ENCODE measurements at places on chromosomes 6 and 20. TPM values are rescaled to one million over a fixed set of nuclear protein-coding genes. Genes with fewer than 3 reads are reported as not detected.

The TMC2 gene
- total RNA-seq, result not detected

The ZKSCAN3 gene
- 4.2 TPM for total RNA-seq

The IL17A gene
- not detected for total RNA-seq

The TBC1D20 gene
- total RNA-seq, result 39.1 TPM

The JAG1 gene
- 226 TPM for total RNA-seq

The ADGB gene
- not detected for total RNA-seq

The C6orf15 gene
- total RNA-seq, result not detected

The OOEP gene
- not detected for total RNA-seq

The PAK5 gene
- total RNA-seq, result 0.19 TPM

The STXBP5 gene
- total RNA-seq, result 26.5 TPM

DNA sequence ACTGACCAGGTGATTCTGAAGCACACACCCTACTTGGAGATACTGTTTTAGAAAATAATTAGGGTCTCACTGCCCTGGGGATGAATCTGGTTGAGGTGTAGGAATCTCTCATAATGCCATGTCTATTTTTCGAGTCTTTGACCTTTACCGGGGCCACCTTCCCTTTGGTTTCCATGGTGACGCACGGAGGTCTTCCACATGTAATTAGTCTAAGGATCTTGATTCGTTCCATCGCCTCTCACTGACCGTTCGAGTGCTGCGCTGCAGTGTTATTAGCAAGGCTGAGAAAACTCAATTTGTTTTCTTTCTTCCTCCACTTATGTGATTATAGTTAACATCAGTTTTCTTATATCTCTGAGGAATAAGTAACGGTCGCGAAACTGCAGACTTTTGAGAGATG lies 144.3 kb upstream of the SPACA1 start:
- H3K36me3 ChIP-seq, result no peaks in the 10 kb centered on the region
- H3K4me3 ChIP-seq, result no peak overlapping the region
- no peaks in the 10 kb centered on the region for H3K27me3 ChIP-seq
- no peak for DNase-seq
- no peak overlapping the region for H3K27ac ChIP-seq
- H3K4me1 ChIP-seq, result no peaks in the 10 kb centered on the region

- H3K27me3 ChIP-seq, result no peaks in the 10 kb centered on the region
- H3K4me1 ChIP-seq, result no peaks in the 10 kb centered on the region
- no peaks in the 10 kb centered on the region for H3K36me3 ChIP-seq
- H3K27ac ChIP-seq, result no peak overlapping the region
- no peak overlapping the region for H3K4me3 ChIP-seq
Observed at GRCh38 chr20:8490076-8490830, 358.2 kb downstream of the PLCB1 start.

- no peaks in the 10 kb centered on the region for H3K27me3 ChIP-seq
- H3K36me3 ChIP-seq, result no peaks in the 10 kb centered on the region
- H3K4me1 ChIP-seq, result no peaks in the 10 kb centered on the region
- no peak overlapping the region for H3K4me3 ChIP-seq
- DNase-seq, result no peak
Observed at GRCh38 chr20:6954219-6954618, 186.7 kb downstream of the BMP2 start.

GRCh38 chr6:26556263-26557070 lies 18.3 kb downstream of the HMGN4 start:
- no peaks in the 10 kb centered on the region for H3K36me3 ChIP-seq
- H3K4me3 ChIP-seq, result no peak overlapping the region
- H3K27ac ChIP-seq, result no peak overlapping the region
- no peaks in the 10 kb centered on the region for H3K4me1 ChIP-seq
- no peak for DNase-seq

GRCh38 chr6:29992807-29993206 lies 50.5 kb downstream of the HLA-A start:
- H3K4me3 ChIP-seq, result no peak overlapping the region
- no peaks in the 10 kb centered on the region for H3K27me3 ChIP-seq
- H3K4me1 ChIP-seq, result no peaks in the 10 kb centered on the region
- H3K36me3 ChIP-seq, result no peaks in the 10 kb centered on the region

DNA sequence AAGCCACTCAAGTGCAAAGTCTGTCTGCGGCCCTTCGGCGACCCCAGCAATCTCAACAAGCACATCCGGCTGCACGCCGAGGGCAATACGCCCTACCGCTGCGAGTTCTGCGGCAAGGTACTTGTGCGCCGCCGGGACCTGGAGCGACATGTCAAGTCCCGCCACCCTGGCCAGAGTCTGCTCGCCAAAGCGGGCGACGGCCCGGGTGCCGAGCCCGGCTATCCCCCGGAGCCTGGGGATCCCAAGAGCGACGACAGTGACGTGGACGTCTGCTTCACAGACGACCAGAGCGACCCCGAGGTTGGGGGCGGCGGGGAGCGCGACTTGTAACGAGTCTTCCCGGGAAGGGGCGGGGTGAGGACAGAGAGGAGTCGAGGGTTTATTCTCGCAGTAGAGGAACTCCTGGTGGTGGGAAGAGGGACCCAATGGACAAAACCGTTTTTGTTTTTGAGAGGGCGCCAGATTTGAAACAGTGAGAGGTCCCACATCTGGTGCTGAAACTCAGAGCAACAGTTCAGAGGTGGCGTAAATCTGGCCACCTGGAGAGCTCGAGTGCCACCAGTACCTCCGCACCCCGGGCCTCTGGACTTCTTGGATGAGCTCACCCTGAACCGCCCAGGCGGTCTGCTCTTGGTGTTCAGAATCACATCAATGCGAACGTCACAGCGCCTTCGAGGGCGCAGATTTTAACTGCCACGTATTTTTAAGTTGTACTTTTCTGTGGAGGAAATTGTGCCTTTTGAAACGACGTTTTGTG lies 8.0 kb downstream of the PRDM13 start:
- H3K4me3 ChIP-seq, result no peak overlapping the region
- no peaks in the 10 kb centered on the region for H3K27me3 ChIP-seq
- no peaks in the 10 kb centered on the region for H3K36me3 ChIP-seq
- no peak overlapping the region for H3K27ac ChIP-seq
- no peak for DNase-seq

- no peaks in the 10 kb centered on the region for H3K4me1 ChIP-seq
- no peak overlapping the region for H3K27ac ChIP-seq
- no peak overlapping the region for H3K4me3 ChIP-seq
- no peaks in the 10 kb centered on the region for H3K36me3 ChIP-seq
- no peak for DNase-seq
Observed at GRCh38 chr6:92408350-92408749, 1011.0 kb downstream of the EPHA7 start.

DNA sequence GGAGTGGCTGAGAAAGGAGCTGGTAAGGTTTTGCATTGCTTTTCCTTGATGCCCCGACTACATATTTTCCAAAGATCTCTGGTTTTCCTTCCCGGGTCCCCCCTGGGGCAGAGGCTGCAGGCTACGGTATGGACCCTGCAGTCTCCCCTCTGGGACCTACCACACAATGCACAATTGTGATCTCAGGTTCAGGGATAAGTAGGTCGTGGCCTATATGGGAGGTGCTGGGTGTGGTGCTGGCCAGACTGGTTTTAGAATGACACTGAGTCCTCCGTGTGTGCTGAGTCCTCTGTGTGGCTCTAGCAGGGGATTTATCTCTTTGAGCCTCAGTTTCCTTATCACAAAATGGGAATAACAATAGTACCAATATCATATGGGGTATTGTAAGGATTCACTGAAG lies 376 bp downstream of the C20orf202 start:
- H3K4me3 ChIP-seq, result no peak overlapping the region
- H3K27me3 ChIP-seq, result no peaks in the 10 kb centered on the region
- H3K36me3 ChIP-seq, result no peaks in the 10 kb centered on the region
- DNase-seq, result no peak
- no peak overlapping the region for H3K27ac ChIP-seq
- no peaks in the 10 kb centered on the region for H3K4me1 ChIP-seq

DNA sequence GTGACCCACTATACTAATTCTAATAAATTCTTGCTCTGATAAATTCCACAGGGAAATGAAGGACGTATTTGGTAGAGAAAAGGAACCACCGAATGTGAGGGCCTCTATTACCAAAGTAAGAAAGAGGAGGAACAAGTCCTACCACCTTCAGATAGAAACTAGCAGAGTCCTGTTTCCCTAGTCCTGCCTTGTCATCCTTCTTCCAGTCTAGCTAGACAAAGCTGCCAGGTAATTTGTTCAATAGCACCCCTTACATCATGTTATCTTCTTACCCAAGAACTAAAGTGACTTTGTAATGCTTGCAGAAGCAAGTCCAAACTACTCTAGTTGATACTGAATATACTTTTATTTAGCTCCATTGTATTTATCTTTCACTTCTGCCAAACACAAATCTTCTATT lies 29.3 kb upstream of the FAM83B start:
- no peaks in the 10 kb centered on the region for H3K36me3 ChIP-seq
- DNase-seq, result no peak
- H3K4me3 ChIP-seq, result no peak overlapping the region
- no peak overlapping the region for H3K27ac ChIP-seq

GRCh38 chr6:36739947-36740817 lies 42.6 kb downstream of the RAB44 start:
- no peak for DNase-seq
- no peaks in the 10 kb centered on the region for H3K36me3 ChIP-seq
- no peak overlapping the region for H3K27ac ChIP-seq
- no peak overlapping the region for H3K4me3 ChIP-seq

DNA sequence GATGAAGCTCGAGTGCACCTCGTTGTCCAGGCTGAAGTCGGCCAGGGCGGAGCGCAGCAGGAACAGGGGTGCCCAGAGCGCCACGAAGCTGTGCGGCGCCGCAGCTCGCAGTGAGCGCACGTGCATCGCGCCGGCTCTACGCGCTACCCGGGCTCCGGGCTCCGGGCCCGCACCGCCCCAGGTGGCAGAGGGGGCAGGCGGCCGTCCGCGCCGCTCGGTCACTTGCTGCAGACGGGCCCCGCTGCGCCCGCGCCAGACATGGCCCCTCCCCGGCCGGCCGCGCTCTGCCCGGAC lies 497 bp downstream of the BMP7 start:
- no peak overlapping the region for H3K4me3 ChIP-seq
- no peaks in the 10 kb centered on the region for H3K27me3 ChIP-seq
- no peak for DNase-seq
- no peak overlapping the region for H3K27ac ChIP-seq

- no peaks in the 10 kb centered on the region for H3K4me1 ChIP-seq
- H3K27ac ChIP-seq, result no peak overlapping the region
- DNase-seq, result no peak
- no peaks in the 10 kb centered on the region for H3K27me3 ChIP-seq
- H3K4me3 ChIP-seq, result no peak overlapping the region
Observed at GRCh38 chr6:148027201-148027600, 315.4 kb upstream of the SASH1 start.

- no peaks in the 10 kb centered on the region for H3K27me3 ChIP-seq
- no peak for DNase-seq
- H3K27ac ChIP-seq, result no peak overlapping the region
Observed at GRCh38 chr20:12575352-12576095, 433.2 kb upstream of the SPTLC3 start.

GRCh38 chr6:93678841-93679454 lies 259.6 kb upstream of the EPHA7 start:
- H3K36me3 ChIP-seq, result no peaks in the 10 kb centered on the region
- no peaks in the 10 kb centered on the region for H3K27me3 ChIP-seq
- DNase-seq, result no peak
- no peak overlapping the region for H3K27ac ChIP-seq
- no peak overlapping the region for H3K4me3 ChIP-seq
- H3K4me1 ChIP-seq, result no peaks in the 10 kb centered on the region

GRCh38 chr20:18721551-18722115 lies 92.0 kb upstream of the SCP2D1 start:
- no peaks in the 10 kb centered on the region for H3K36me3 ChIP-seq
- H3K4me3 ChIP-seq, result no peak overlapping the region
- DNase-seq, result no peak
- no peaks in the 10 kb centered on the region for H3K4me1 ChIP-seq

DNA sequence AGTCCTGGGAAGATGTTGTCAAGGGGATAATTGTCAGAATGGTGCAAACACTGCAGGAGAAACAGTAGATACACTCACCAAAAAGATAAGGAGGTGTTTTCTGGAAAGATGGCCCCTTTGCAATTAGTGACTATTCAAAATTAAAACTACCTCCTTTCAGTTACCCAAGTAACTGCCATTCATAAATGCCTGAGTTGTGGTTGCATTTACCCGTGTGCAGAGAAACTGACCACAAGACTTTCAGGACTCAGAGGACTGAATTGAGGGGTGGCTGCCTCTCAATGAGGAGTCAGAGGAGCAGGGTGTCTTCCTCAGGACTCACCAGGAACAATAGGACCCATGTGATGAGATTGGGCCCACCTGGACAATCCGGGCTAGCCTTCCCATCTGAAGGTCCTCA lies 39.0 kb downstream of the GCM1 start:
- no peaks in the 10 kb centered on the region for H3K36me3 ChIP-seq
- H3K27ac ChIP-seq, result no peak overlapping the region
- H3K4me1 ChIP-seq, result no peaks in the 10 kb centered on the region
- H3K4me3 ChIP-seq, result no peak overlapping the region

DNA sequence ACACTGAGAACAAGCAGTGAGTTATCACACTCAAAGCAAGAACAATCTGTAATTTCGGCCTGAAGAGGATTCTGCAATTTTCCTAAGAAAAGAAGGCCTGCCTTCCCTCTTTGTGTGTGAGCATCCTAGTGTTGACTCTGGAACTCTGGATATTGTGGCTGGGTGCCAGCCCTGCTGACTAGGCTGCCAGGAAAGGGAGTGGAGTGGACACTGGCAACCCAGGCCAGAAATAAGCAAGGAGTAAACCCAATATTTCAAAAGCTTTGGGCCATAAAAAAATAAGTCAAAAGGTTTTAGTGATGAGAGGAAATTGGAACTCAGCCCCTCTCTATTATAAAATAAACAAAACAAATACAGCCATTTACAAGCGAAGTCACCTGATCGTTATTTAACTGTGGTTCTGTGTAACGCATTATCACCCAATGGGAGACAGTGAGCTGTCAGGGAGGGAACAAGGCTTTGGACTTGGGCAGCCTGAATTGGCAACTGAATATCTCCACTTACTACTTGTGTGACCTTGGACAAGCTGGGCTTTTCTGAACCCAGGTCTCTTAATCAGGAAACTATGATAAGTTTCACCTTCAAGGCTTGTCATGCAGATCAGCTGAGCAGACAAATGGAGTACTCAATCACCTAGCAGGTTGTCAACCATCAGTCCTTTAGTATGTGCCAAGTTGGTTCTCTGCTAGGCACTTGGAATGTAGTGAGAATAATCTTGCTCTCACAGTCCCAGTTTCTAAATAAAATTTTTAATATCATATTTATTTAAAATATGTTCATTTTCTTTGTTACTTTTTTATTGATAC lies 196.2 kb downstream of the PAX1 start:
- no peak overlapping the region for H3K27ac ChIP-seq
- no peak overlapping the region for H3K4me3 ChIP-seq
- no peaks in the 10 kb centered on the region for H3K36me3 ChIP-seq
- DNase-seq, result peak; percentile 83

- no peak overlapping the region for H3K4me3 ChIP-seq
- no peaks in the 10 kb centered on the region for H3K36me3 ChIP-seq
- H3K27ac ChIP-seq, result no peak overlapping the region
- H3K4me1 ChIP-seq, result peaks cover 4% of the 10 kb centered on the region
Observed at GRCh38 chr6:118881440-118882313, 12.3 kb upstream of the ASF1A start.

DNA sequence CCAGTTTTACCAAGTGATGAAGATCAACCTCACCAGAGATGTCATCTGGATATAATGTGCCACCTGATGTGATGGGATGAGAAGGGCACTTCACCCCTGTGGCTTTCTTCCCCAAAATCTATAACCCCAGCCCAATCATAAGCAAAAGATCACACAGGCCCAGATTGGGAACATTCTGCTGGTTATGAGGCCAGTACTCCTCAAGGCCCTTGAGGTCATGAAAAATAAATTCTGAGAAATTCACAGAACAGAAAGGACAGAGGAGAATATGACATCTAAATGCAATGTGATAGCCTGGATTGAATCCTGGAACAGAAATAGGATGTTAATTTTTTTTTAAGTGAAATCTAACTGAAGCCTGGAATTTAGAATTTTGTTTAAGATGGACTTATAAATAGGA lies 243.5 kb downstream of the CBLN4 start:
- no peaks in the 10 kb centered on the region for H3K4me1 ChIP-seq
- H3K36me3 ChIP-seq, result no peaks in the 10 kb centered on the region
- H3K4me3 ChIP-seq, result no peak overlapping the region
- H3K27me3 ChIP-seq, result no peaks in the 10 kb centered on the region
- H3K27ac ChIP-seq, result no peak overlapping the region

Data from aorta (tissue), 5 donors.